Heart right ventricle (tissue), 16 donors: ENCODE measurements at places on chromosomes 1 and 21. TPM values are rescaled to one million over a fixed set of nuclear protein-coding genes. Genes with fewer than 3 reads are reported as not detected.

Gene TBX15
- polyA plus RNA-seq, result 0.45 TPM

- DNase-seq, result peak; percentile 66
Measured at GRCh38 chr1:26999440-26999987, 6.0 kb downstream of the TRNP1 start.

GRCh38 chr21:41361786-41362604 lies at the start of gene MX2:
MX2 (plus strand) TSS chr21:41362027; CDS start chr21:41376907, 14,880 bp downstream.
- peak; percentile 69 for DNase-seq

DNA sequence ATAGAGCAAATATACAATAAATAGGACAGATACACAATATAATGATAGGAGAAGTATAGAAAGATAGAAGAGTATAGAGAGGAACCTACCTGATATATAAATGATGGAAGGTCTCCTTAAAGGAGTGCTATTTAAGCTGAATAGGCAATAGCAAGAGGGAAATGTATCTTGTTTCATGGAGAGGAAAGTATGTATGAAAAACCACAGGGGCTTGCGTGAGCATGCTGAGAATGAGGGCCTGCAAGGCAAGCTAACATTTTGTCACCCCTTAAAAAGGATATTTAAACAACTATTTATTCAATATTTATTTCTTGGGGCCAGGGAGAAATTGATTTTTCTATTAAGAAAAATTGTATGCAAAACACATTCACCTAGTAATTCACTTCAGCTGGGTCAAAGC lies 150.9 kb upstream of the ZRANB2 start:
- no peak for DNase-seq

- peak; percentile 82 for DNase-seq
Measured at GRCh38 chr1:154493276-154493675, 8.7 kb upstream of the TDRD10 start.

Gene GNG4
- polyA plus RNA-seq, result 0.06 TPM

- no peak for DNase-seq
Measured at GRCh38 chr1:94033849-94034248, 87.1 kb downstream of the ABCA4 start.

Gene OR2L5
- polyA plus RNA-seq, result not detected

Gene DMRTA2
- polyA plus RNA-seq, result not detected

Gene GABRD
- 0.87 TPM for polyA plus RNA-seq

DNA sequence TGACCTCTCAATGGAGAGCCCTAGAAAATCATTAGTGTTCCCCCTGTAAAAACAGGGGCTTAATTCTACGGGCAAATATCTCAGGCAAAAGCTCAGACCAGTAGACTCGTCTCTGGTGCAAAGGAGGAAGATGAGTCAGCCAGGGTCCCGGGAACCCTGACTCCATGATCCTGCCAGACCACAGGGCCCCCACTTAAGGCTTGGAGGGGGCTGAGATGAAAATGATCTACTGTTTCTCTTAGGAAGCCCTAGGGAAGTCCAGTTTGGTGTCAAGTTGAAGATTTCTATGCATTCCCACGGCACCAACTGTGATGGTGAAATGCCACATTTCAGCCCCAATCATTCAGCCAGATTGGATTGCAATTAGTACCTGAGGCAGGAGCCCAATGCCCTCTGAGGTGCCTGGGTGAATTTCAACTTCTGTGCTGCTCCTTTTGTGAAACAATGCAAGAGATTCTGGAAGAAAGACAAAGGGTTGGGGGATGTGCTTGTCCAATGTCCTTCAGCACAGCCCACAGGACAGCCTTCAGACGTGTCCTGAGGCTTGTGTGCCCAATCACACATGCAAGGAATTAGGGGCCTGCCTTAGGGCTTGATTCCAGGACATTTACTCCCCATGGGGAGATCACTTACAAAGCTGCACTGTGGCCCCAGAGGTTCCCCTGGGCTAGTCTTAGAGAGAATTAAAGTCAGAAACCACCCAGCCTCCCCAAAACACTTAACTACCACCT lies 18.1 kb downstream of the NAV1 start:
- no peak for DNase-seq

Gene ELF3
- polyA plus RNA-seq, result 2.7 TPM

DNA sequence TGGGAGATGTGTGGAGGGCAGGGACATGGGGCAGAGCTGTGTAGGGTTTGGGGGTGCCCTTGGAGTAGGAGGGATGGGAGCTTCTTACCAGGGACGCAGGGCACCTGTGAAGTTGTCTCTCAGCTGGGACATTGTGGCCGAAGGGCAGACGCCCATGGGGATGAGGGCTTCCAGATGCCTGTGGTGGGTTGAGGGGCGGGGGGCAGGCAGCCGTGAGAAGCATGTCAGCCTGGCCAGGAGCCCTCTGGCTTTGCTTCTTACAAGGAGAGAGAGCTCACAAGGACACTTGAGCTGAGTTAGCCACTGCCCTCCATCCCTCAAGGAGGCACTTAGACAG lies 8.5 kb downstream of the A3GALT2 start:
- DNase-seq, result no peak

Gene NECTIN4
- polyA plus RNA-seq, result 0.06 TPM

- no peak for DNase-seq
Measured at GRCh38 chr21:29306920-29307319, 8.2 kb downstream of the BACH1 start.

Gene BACE2
- 19.7 TPM for polyA plus RNA-seq

Gene BTBD8
- 2.0 TPM for polyA plus RNA-seq

DNA sequence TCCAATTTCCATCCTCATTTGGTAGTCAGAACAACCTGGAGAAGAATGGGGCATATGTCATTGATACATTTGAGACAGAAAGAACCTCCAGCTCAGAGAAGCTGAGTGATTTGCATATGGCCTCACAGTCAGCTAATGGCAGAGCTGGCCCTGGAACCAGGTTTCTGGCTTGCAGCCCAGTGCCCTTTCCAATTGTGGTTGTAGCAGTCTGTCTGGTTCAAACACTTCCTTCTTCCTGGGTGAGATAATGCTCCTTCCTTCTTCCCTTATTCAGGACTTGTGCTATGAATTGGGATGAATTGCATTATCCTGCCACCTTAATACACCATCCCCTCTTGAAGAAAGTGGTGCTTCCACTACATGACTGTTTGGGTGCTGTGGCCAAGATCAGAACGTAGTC lies 24.2 kb downstream of the SLC5A9 start:
- DNase-seq, result peak; percentile 52

Gene NBPF6
- not detected for polyA plus RNA-seq

DNA sequence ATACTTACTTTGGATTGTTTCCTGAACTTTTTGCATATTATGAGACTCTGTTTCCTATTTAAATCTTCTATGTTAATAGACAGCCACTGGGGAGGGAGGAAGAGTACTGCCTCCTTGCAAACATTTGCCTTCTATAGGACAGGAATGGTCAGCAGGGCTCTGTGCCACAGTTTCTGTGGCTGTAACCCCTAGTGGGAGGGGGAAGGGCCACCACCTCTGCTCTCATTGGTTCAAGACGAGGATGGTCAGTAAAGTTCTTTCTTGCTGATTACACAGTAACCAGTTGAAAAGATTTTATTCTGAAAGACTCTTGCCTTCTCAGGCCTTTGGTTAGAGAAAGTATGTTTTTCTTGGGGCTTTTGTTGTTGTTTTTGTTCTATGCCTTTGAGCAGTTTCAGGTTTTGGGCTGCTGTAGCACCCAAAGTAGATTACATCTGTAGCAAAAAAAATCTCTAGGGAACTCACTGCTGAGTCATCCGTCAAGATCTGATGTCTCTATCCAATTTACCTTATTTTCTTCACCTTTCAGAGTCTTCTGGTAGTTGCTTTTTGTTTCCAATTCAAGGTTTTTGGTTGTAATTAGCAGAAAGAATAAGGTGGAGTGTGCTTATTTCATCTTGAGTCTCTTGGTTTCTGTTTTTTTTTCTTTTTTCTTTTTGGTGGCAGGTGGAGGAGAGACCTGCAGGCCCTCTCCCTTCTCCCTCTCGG lies 23.1 kb downstream of the SLC35A3 start:
- no peak for DNase-seq

Gene LCE2A
- not detected for polyA plus RNA-seq

Gene ABCA4
- polyA plus RNA-seq, result 0.09 TPM

DNA sequence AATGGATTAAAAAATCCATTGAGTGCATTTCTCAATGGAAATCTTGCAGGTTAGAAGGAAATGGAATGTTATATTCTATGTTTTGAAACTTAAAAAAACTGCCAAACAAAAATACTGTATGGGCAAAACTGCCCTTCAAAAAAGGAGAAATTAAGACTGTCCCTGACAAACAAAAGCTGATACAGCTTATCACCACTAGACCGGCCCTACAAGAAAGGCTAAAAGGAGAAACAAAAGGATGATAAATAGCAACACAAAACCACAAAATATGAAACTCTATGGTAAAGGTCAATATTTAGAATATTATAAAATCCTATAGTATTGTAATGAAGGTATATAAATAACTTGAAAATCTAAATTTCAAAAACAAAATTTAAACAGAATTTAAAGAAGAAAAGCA lies 60.0 kb downstream of the SLC25A24 start:
- DNase-seq, result no peak
